Psoas muscle (tissue), 8 donors: ENCODE measurements at places on chromosomes 1 and 21. TPM values are rescaled to one million over a fixed set of nuclear protein-coding genes. Genes with fewer than 3 reads are reported as not detected.
A peak's percentile ranks its signal among the peaks of the same experiment; 100 is the strongest.

GRCh38 chr1:153526132-153526543, 9.7 kb downstream of the S100A6 start:
- DNase-seq: no peak

DNA sequence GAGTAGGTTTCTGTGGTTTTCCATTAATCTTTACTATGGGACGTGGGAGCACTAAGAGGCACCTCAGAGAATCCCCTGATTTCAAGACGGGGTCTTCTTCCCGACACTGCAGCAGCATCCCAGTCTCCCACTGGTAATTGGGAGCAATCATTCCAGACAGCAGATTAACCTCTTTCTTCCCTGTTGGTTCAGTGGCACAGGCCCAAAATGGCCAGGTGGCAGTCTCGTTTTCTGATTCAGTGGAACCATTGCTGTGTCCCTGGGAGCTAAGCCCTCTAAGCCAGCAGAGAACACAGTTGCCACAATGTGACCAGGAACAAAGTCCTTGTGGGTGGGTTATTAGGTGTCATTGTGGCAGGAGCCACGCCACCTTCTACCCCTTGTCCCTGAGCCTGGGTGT, 342.1 kb downstream of the MATN1 start:
- no peak for DNase-seq

DNA sequence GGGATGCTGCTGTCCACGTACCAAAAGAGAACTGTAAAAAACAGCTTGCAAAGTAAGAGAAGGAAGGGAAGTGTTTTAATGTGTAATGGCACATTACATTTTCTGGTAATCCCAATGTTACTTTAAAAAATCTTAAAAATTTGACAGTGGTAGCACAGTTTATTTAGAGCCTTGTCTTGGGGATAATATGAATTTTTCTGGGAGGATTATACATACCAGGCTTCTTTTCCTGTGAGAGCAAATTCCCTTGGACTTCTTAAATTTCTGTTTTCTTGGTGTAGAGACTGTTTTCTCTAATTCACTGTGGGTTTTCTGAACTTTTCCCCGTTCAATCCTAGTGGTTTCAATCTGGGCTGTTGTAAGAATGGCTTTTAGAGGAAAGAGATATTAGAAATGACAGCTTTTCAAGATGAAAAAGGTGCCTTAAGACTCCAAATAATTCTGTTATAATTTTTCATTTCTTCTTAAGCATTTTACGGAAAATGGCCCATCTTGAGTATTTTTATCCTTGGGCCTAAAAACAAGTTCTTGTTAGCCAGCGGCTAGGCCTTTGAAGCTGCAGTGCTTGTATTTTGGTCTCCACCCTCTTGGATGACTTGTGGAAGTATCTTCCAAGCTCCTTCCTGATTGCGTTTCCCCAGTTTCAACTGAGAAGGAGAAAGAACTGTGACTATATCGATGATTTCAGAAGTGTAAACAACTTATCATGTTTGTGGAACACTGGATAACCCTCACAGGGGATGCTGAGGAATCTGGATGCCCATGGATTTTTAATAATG, 70.0 kb downstream of the LEPR start:
- no peak for DNase-seq

- no peak for DNase-seq
These were observed 23.0 kb upstream of the DMBX1 start for GRCh38 chr1:46466477-46467182.

DNA sequence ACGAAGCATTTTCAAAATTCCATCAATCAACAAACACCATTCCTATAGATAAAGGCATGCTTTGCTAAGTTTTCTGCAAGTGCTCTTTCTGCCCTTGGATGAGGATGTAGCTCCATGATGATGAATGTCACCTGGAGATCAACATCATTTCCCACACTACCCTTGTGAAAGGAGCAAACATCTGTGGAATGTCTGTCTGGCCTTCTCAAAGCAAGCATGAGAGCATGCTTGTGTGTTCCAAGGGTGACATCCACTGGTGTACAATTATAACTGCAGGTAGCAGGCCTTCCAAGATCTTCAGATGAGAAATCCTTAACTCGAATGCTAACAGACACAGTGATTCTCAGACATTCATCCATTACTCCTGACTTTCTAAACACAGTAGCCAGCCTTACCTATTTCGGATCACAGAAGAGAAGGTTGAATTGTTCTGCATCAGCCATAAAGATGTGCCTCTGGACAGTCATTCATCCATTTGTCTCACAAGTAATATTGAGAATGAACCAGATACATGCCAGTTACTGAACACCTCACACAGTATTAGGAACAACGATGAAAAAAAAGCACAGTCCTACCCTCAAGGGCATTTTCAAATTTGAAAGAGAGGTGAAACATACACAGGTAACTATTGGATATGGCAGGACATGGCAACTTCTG, 162.4 kb downstream of the TPR start:
- DNase-seq: no peak

GRCh38 chr1:76865696-76866286, 1.5 kb upstream of the ST6GALNAC5 start:
- no peak for DNase-seq

DNA sequence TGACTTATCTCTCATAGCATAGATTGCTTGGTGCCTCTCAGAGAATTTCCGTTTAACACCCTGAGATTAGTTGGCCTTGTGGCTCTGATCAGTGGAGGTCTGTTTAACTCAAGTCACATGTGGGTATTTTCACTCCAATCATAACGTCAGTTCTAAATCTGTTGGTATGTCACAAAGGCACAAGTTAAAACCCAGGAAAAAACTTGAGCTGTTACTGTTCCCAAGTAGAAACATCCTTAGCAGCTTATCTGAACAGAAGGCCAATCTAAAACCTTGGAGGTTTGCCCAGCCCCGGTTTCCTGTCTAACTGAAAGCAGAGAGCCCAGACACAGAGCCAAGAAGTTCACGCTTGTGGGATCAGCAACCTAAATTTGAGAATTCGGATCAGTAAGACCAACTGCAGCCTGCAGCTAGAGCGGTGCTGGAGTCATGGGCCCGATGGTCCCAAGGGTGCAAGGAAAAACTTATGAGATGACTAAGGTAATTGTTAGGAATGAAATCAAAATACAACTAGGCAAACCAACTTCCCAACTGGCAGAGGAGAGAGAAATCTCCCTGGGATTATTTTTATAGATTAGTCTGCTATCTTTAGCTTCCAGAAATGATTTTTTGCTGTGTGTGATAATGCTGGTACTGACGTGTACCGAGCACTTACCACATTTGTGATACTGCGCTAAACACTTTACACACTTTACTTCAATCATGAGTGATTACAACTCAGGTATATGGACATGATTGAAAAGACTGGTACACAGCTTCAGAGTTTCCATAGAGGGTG, 90.2 kb upstream of the C1orf21 start:
- peak; percentile 84 for DNase-seq

GRCh38 chr1:212346601-212347000, 61.4 kb downstream of the PPP2R5A start:
- no peak for DNase-seq

DNA sequence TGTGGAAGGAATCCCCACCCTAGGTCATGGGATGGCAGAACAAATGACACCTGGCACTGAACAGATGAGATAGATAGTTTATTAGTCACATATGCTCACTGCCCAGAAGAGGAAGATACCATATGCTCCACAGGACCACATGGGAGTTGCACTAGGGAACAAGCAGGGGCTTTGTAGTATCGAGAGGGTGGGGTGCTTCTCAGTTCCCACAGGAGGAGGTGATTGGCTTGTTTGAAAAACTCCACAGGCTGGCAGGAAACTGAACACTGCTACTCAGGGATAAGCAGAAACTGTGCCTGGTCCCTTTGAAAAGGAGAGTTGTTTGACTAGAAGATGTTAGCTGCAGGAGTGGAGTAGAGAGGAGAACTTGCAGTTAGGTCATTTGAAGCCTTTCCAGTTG, 31.9 kb upstream of the RXRG start:
- DNase-seq: no peak

- no peak for DNase-seq
These were observed 925.9 kb downstream of the LTN1 start for GRCh38 chr21:28066596-28067387.

- DNase-seq: no peak
These were observed 67.2 kb downstream of the TTLL7 start for GRCh38 chr1:83931658-83932253.

DNA sequence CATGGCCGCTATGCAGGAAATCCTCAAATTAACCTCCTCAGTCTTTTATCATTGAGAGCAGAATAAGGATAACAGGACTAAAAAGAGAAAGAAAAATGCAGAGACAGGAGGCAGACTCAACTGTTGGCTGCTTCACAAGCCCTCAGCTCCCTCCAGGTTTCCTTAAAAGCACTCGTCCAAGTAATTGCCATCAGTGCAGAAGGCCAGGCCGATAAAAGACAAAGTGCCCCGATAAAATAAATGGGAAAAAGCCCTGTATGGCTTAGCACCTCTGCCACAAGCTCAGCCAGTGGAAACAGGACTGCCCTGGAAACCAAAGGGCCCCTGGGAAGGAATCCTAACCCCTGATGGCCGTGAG, 8.1 kb downstream of the S100A6 start:
- DNase-seq: no peak

DNA sequence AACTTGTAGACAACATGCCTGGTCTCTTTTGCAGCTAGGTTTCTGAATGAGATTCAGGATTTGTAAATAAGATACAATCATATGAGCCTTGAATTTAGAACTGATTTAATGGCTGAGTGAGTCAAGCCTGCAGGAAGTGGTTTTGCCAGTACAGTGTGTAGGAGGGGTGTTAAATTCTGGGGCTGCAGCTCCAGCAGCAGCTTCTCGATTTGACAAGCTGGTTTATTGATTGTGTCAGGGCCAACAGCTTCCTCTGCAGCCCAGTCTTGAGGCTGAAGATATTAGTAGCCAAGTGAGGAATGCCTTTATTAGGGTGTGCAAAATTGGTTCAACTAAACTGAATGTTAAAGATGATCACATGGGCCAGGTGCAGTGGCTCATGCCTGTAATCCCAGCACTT, 11.5 kb upstream of the PLA2G5 start:
- DNase-seq: no peak

GUCA2B gene
- total RNA-seq: not detected
